Fibroblast of skin of left biceps (primary cell): ENCODE measurements at places on chromosomes 12 and 14.

DNA sequence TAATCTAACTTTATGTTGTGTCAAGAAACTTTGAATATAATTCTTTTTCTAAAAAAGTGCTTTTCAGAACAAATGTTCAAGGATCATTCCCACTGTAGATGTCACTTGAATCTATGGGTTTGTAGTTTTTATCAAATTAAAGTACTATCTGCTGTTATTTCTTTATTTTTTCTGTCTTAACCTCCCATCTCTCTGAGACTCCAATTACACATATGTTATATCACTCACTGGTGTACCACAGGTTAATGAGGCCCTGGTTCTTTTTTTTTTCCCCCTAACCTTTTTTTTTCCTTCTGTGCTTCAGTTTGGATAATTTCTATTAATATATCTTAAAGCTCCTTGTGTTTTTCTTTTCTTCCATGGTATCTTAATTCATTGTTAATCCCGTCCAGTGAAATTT is 279.9 kb upstream of the RGS6 start:
- no peak for DNase-seq

- no peak for DNase-seq
Observed at GRCh38 chr12:5272018-5272785, 159.7 kb upstream of the NTF3 start.

DNA sequence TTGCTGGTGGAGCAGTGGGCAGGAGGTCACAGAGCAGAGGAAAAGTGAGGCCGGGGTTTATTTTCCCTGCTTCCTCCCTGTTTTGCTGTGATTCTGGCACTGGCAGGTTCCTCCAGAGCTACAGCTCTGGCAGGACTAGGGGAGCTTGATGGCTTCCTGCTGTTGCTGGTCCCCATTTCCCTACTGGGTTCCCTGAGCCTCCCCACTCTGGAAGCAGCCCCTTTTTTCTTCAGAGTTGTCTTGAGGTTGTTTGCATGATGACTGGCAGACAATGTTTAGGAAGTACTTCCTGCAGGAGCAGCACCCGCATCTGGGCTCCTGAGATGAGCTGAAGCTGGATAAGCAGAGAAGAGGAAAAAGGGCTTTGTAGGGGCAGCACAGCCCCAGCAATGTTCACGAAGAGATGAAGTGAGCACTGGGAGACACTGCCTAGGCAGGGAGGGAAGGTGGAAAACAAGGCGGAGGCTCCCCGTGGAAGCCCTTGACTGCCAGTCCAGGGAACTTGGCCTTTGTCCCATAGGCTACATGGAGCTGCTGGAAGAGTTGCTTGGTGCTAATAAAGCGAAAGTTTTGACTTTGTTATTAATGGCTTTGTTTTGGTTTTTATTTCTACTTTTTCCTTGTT is 126.9 kb downstream of the SLC38A6 start:
- no peak for DNase-seq

GRCh38 chr12:9669534-9669933 is at the start of gene CLEC2D:
CLEC2D (plus strand) TSS chr12:9669713; CDS start chr12:9669735, 22 bp downstream.
- DNase-seq = no peak

DNA sequence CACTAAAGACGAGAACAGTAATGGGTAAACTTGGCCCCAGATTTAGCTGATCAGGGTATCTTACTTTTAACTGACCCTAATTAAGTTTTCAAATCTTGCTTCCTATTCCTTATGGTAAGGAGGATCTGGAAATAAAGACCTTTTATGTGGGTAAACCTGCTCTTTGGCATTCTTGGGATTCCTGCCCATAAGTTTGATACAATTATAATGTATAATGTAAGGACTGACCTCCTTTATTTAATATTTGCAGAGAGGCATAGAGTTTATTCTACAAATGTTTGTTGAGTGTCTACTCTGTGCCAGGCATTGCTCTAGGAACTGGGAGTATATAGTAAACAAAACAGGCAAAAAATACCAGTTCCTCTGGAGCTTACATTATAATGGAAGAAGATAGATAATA is 4.4 kb upstream of the PRDM4 start:
- DNase-seq = no peak

DNA sequence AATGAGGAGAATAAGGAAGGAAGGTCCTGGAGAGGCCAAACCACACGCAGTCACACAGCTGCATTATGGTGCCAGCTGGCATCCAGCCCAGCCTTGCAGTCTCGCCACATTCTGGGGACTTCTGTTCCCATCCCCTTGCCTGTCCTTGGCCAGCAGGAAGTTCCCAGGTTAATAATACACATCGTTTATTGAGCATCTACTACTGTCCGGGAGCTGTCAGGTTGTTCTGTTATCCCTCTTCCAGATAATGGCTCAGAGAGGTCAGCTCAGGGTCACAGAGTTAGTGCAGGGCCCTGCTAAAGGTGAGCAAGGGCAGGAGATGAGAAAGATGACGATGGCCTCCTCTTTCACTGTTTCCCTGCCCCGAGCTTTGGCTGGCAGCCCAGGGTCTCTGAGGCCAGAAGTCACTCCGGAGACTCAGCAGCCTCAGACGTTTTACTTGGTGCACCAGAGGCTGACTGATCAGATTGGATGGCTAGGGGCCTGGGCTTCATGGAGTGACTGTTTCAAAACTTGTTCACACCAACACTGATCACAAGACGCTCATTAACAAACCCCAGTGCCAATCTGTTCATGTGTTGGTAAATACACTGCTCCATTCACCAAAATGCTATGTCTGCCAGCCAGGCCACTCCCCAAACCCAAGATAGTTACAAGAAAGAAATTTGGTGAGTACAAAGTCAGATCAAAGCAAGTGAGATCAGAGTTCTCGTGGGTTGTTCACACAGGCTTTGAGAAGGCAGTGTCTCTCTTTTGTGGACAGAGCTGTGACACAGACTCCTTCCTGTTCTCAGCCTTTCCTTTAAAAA is 79.2 kb downstream of the B4GALNT3 start:
- DNase-seq = no peak

GRCh38 chr12:132449565-132450417 is 40.2 kb upstream of the FBRSL1 start:
- DNase-seq = no peak
